8988T (cell line): ENCODE measurements at places on chromosomes 6 and 20.

GRCh38 chr6:159196430-159196975 lies 27.3 kb downstream of the FNDC1 start:
- DNase-seq = no peak

- DNase-seq = no peak
Observed at GRCh38 chr6:16564436-16564835, 196.8 kb downstream of the ATXN1 start.

GRCh38 chr6:154805288-154805911 lies 72.2 kb downstream of the SCAF8 start:
- no peak for DNase-seq

GRCh38 chr6:14286634-14287428 lies 169.3 kb downstream of the CD83 start:
- DNase-seq = no peak

- DNase-seq = no peak
Observed at GRCh38 chr6:11607383-11607782, 69.8 kb downstream of the TMEM170B start.

- peak; percentile 49 for DNase-seq
Observed at GRCh38 chr6:90411292-90411781, 114.7 kb upstream of the BACH2 start.

DNA sequence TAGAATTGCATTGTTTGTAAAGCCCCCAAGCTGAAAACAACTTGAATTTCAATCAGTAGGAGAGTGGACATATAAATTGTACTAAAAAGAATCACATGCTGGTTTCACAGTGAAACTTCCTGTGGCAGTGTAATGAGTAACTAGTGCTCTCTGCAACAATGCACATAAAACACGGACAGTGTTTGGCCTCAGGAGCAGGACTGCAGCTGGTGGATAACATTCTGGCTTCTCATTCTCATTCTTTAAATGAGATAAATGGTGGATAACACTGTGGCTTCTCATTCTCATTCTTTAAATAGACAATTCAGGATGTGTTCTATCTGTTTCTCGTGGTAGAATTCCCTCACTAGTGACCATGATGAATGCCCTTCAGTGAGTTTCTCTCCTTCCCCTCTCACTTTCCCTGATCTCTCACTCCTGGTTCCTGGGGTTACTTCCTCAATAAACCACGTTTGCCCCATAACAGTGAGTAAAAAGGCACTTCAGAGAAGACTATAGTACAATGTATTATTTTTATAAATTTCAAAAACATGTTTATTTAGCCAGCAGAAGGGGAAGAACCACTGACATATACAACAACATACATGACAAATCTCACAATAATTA lies 59.9 kb downstream of the SLC22A2 start:
- no peak for DNase-seq

DNA sequence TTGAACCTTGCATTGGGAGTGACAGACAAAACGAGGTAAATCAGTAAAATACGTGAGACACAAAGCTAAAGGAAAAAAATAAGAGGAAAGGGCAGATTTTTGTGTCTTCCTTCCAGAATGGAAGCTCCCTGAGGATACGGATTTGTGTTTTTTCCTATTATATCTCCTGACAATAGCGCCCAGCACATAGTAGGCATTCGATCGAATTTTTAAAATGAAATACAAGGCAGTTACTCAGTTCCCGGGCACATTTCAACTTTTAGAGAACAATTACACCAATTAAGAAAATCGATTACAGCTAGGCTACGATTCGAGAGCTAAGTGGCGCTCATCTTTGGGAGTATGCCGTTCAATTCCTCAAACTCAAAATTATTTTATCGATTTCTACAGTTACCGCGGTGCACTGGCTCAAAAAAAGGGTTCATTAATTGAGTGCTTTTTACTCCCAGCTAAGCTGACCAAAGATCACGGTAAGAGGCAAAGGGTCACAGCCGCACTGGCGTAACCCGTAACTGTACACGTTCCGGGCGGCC lies 443 bp downstream of the RMND1 start:
- no peak for DNase-seq

DNA sequence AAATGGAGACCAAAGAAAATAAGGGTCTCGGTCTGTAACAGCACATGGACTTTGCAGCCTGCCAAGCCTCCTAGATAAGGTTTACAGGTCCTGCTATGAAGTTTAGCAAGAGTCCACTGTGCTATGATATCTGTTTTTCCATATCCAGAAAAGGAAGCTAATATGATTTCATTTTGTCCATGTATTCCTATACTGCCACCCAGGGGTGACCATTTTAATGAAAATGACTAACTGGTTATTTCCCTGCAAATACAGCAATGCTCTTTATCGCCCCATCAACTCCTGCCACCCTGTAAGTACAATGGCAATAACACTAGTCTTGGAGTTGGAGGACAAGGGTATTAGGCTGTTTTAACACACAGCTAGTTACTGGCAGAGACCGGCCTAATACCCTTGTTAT lies 115.2 kb upstream of the GLP1R start:
- peak; percentile 29 for DNase-seq

DNA sequence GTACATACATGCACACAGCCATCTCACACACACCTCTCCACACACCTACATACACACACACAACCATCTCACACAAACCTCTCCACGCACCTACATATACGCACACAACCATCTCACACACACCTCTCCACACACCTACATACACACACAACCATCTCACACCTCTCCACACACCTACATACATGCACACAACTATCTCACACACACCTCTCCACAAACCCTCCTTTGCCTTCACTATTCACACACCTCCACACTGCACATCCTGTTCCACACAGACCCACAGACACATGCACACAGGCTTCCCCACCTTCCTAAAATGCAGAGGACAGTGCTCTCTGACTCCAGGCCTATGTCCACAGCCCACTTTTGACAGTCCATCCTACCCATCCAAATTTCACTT lies 16.3 kb upstream of the NINL start:
- no peak for DNase-seq

DNA sequence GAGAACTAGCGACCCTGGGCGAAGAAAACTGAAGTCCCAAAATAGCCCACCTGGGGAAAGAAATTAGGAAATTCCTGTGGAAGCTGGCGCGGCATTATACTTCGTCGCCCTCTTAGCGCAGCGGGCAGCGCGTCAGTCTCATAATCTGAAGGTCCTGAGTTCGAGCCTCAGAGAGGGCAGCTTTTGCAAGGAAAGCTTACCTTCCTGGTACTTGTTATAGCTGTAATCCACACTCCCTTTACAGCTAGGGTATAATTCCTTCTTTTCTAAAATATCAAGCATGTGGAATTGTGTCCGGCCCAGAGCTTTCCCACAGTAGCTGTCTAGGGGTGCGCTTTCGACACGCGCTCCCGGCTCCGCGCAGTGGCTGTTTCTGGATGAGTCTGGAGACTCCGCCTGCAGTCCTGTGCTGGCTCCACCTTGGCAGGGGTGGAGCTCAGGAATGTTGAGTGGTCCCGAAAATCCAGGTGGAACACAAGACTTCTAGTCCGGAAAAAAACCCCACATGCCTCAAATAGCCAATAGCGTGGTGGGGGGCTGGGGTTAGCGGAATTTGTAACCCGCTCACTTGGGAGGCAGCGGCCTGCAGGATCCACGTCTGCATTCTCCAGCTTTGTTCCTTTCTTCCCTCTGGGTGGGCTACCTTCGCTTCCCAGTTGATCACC lies 83.7 kb upstream of the ZNF322 start:
- no peak for DNase-seq

DNA sequence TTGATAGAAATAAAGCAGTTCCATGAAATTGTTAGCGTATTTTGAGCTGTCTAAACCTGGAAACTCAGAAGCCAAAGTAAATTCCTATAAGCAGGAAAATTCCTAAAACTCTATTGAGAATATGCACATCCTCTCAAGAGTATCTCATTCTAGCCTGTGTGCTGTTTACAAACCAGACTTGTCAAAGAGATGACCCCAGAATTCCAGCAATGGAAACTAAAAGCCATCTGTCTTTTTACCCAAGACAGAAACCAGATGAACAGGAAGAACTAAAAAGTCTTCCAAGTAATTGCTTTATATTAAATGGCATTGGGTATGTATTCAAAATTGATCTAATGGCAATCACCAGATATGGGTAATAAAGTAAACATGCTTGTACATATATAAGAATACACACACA lies 92.6 kb downstream of the COL19A1 start:
- no peak for DNase-seq

- DNase-seq = no peak
Observed at GRCh38 chr6:25023781-25024180, 88.0 kb upstream of the RIPOR2 start.

- DNase-seq = no peak
Observed at GRCh38 chr6:16570946-16571345, 190.3 kb downstream of the ATXN1 start.

DNA sequence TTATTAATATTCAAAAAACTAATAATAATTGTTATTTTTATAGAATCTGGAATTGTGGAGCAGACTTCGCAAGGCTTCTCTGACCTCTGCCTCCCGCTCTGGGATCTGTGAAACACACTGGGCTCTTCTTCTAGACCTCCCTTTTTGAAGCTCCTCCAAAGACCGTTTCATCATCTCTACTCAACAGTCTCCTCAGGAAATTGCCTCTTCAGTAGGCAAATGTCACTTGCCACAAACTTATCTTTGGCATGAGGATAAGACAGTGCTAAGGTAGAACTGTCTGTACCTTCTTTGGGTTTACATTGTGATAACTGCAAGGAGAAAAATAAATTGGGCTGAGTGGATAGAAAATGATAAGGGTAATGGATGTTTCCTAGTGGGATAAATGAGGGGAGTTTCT lies 2.3 kb upstream of the MAS1L start:
- DNase-seq = no peak

GRCh38 chr20:63706852-63707557 lies 771 bp downstream of the ARFRP1 start:
- peak; percentile 65 for DNase-seq

DNA sequence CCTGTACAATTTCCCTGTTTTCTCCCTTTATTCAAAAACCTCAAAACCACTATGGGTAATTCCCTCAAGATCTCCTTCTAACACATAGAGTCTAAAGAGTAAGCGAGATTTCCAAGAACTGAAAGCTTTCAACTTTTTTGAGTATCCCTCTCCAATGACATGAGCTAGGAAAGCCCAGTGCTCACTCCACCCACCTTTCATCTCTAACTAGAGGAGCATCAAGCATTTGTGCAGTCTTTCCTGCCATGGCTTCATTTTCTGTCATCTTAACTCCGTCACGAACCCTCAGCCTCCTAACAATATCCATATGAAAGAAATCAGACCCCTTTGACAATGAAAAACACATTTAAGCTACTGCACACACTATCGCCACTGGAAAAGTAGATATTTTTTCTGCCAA lies 91.9 kb upstream of the SUPT3H start:
- DNase-seq = no peak

GRCh38 chr6:44194326-44194725 lies 22.4 kb upstream of the MYMX start:
- DNase-seq = no peak

- no peak for DNase-seq
Observed at GRCh38 chr20:17966432-17967310, 1.9 kb downstream of the SNX5 start.

DNA sequence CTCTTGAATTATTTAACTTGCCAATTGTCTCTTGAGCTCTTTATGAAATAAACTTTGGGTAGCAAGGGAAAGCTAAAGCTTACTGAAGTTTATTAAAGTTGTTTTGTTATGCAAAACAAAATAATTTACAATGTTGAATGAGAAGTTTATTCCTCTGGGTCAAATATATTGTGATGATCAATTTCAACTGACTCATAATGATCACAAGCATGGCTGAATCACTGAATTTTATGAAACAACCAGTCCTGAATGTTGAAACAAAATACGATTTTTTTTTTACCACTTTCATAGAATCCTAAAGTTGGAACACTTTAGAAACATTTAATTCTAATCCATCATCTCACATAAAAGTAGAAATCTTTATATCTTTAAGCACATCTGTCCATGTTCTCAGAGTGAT lies 110.3 kb downstream of the RWDD2A start:
- DNase-seq = no peak

- DNase-seq = no peak
Observed at GRCh38 chr6:7805850-7806214, 79.9 kb downstream of the BMP6 start.

- no peak for DNase-seq
Observed at GRCh38 chr6:121993362-121993761, 406.1 kb upstream of the HSF2 start.

GRCh38 chr20:51565298-51566144 lies 23.0 kb upstream of the NFATC2 start:
- DNase-seq = no peak

GRCh38 chr6:33934731-33935270 lies 131.0 kb upstream of the MLN start:
- DNase-seq = no peak

DNA sequence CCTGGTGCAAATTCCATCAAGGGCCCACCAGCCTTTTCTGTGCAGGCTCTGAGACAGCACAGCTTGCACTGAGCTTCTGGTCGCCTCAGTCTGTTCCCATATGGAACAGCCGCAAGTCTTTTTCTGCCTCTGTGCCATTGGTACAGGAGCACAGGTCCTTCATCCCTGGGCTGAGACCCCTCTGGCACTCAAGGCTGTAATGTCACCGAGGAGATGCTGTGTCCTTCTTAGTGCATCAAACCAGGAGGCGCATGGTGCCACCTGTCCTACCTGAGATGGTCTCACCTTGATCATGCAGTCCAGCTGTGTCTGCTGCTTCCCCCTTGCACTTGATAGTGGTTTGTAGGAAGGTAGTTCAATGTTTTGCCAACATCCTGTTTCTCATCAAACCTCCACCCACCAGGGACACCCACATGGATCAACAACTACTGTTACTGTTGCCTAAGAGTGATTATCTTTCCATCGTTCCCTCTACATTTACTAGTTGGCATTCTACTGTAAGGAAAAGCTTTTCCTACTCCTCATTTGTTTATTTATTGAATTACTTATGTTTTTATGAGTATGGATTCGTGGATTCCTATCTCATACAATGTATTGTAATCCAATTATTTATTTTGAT lies 29.0 kb downstream of the FAM50B start:
- no peak for DNase-seq

- no peak for DNase-seq
Observed at GRCh38 chr6:39678914-39679313, 46.3 kb downstream of the KIF6 start.

GRCh38 chr20:37986044-37986858 lies 47.0 kb downstream of the TTI1 start:
- no peak for DNase-seq

- DNase-seq = no peak
Observed at GRCh38 chr6:28263922-28264321, 3.0 kb upstream of the ZSCAN26 start.

GRCh38 chr6:54913211-54913610 lies 66.6 kb downstream of the FAM83B start:
- no peak for DNase-seq
